ENCODE measurements at places on chromosomes 11 and 22.

- no peak for DNase-seq
These were observed 56.1 kb downstream of the ST14 start for GRCh38 chr11:130215531-130216220.

DNA sequence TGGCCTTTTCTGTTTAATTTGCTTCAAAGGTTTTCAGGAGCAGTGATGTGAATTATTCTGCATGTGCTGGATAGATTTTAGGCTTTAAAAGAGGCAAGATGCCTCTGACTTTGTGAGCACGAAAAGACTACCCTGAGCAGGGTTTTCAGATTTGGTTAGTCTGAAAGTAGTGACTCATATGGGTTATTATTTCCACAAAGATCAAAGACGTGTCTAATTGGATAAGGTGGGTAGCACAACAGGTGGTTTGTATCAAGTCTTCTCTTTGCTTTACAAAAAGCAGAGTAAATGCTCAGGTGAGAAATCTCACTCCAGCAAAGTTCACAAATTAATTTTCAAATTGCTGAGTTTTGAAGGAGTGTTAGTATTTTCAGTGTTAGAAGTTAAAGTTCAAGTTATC lies 37.6 kb upstream of the DBX1 start:
- no peak for DNase-seq

GRCh38 chr22:29032014-29032475 lies 29.6 kb downstream of the C22orf31 start:
- DNase-seq: no peak

GRCh38 chr11:110772863-110773262 lies 60.6 kb upstream of the ARHGAP20 start:
- no peak for DNase-seq

DNA sequence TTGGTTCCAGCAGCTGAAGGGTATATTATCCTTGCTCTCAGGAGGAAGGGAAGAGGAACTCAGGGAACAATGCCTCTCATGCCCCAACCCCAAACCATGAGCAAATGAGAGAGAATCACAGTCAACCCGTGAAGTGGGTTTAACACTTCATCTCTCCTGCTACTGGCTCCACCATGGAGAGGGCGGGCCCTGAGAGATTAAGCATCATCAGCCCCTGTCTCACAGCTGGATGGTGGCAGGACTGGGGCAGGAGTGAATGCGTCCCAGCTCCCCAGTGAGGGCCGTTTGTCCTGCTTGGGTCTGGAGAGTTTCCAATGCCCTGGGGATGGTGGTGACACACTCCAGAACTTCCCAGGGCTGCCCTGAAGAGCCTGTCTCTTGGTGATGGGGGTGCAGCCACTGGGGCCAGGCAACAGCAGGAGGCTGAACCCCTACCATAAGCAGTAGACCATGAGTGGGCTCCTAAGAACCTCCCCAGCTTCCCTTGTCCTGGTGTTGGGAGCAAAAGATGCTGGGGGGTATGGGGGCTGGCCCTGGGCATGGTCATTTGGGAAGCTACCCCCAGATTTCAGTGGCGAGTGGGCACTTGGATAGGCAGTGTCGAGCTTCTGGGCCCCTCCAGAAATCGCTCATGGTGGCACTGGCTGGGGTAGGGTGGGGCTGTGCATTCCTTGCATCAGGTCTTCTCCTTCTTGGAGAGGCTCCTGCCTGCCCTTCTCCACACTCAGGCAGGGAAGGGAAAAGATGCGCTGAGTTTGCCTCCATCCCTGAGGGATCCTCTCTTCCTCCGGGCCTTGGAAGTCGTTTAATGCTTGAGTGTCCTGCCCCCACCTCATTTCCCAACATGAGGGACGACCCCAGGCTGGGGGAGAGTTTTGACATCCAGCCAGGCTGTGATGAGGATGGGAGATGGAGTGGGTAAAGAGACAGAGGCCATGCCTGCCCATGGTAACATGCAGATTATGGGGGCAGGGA lies 157.5 kb downstream of the ST3GAL4 start:
- DNase-seq: no peak

GRCh38 chr22:35229865-35230264 lies 27.4 kb upstream of the HMGXB4 start:
- no peak for DNase-seq

DNA sequence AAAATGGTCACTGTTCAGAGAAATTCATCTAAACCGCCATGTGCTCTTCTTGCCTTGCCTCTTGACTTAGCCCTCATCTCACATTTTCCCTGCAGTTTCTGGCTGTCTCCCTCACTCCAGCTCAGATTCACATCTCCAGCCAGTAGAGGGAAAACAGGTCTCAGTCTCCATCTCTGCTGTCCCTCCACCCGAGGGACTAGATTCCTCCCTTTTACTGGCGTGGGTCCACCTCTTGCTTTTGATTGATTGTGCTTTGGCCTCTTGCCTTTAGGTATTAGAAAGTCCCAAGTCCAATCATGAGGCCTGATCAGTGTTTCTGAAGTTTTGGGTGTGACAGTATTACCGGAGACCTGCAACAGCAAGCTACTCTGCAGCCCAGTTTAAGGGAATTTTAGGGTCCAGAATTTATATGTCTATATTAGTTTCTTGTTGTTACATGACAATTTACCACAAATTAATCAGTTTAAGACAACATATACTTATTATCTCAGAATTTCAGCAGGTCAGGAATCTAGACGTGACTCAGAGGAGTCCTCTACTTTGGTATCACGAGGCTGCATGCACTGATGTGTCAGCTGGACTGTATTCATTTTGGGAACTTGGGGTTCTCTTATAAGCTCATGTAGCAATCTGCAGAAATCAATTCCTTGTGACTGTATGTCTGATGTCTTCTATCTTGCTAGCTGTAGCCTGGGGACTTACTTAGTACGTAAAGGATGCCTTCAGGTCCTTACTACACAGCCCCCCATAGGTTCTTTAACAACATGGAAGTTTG lies 805.2 kb upstream of the CCDC90B start:
- no peak for DNase-seq
